ENCODE measurements at places on chromosomes 7 and 10.

DNA sequence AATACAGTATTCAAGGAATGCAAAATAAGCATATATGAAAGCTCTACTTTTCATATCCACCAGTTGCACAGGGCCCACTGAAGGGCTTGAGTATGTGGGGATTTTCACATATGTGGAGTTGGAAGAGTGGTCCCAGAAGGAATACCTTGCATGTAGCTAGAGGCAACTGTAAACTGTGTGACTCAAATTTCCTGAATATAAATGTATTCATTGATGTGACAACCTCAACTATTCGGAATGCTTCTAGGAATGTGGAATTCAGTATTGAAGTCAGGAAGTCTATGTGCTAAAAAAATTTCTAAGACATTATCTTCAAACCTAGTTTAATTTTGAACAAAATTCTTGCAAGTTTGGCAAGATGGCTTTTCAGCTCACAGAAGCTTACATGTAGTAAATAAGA, 695.5 kb upstream of the SEMA3D start:
- no peak for DNase-seq

DNA sequence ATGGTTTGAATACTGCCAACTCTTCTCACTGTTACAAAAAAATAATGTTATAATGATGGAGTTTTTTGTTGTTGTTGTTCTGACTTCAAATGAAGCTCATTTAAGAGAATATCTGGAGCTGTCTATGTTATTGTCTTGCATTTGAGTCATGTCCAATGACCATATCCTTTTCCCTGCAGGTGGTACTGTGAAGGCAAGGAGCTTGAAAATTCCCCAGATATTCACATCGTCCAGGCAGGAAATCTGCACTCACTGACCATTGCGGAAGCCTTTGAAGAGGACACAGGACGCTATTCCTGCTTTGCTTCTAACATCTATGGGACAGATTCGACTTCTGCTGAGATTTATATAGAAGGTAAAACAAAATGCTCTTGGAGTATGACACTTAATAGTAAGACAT, 33.5 kb downstream of the MYPN start:
- no peak for DNase-seq

GRCh38 chr10:2143213-2143835, 406.0 kb upstream of the ADARB2 start:
- no peak for DNase-seq

DNA sequence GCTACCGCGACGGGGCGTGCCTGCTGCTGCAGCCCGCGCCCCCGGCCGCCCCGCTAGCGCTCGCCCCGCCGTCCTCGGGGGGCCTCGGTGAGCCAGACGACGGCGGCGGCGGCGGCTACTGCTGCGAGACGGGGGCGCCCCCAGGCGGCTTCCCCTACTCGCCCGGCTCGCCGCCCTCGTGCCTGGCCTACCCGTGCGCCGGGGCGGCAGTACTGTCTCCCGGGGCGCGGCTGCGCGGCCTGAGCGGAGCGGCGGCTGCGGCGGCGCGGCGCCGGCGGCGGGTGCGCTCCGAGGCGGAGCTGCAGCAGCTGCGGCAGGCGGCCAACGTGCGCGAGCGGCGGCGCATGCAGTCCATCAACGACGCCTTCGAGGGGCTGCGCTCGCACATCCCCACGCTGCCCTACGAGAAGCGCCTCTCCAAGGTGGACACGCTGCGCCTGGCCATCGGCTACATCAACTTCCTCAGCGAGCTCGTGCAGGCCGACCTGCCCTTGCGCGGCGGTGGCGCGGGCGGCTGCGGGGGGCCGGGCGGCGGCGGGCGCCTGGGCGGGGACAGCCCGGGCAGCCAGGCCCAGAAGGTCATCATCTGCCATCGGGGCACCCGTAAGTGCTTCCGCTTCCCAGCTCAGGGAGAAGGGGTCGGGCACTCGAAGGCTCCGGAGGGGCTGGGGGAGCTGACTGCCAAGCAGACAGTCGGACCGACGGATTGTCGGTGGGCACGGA, 761 bp downstream of the PTF1A start:
- DNase-seq: no peak

GRCh38 chr10:19421674-19422073, 373.1 kb downstream of the MALRD1 start:
- no peak for DNase-seq

GRCh38 chr10:28317760-28318159, 14.9 kb upstream of the MPP7 start:
- no peak for DNase-seq

DNA sequence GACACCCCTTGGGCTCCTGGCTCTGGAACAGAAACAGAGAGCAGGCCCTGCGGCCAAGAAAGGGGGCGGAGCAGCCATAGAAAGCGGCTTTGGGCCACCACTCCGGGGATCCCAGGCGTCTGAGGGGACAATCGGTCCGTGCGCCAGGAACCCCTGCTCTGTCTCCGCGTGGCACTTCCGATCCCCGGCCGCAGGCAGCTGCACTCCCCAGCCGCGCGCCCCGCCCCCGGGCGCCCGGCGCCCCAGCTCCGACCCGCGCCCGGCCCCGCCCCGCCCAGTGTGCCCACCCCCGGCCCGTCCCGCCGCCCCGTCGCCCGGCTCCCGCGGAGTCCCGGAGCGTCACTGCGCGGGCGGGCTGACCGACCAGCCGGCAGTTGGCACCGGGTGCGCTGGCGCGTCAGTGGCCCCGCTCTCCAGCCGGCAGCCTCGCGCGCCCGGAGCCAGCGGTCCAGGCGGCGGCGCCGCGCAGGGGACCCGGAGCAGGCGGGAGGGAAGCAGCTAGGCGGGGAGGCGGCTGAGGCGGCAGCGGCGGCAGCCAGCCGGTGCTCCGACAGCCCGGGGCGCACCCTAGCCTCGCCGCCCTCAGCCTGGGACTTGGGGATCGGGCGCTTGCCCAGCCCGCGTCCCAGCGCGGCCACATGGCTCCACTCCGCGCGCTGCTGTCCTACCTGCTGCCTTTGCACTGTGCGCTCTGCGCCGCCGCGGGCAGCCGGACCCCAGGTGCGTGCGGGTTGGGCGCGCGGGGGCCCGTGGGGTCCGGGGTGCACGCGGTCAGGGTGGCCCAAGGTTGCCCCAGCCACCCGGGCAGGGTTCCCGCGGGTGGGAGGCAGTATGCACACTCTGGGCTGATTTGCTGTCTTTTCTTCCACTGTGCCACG, at the start of gene ADAMTS14:
Gene ADAMTS14 (plus strand): TSS at position 342 of the 878 bp plus-strand sequence. CDS start 297 bp downstream, at position 639.
- DNase-seq: no peak

DNA sequence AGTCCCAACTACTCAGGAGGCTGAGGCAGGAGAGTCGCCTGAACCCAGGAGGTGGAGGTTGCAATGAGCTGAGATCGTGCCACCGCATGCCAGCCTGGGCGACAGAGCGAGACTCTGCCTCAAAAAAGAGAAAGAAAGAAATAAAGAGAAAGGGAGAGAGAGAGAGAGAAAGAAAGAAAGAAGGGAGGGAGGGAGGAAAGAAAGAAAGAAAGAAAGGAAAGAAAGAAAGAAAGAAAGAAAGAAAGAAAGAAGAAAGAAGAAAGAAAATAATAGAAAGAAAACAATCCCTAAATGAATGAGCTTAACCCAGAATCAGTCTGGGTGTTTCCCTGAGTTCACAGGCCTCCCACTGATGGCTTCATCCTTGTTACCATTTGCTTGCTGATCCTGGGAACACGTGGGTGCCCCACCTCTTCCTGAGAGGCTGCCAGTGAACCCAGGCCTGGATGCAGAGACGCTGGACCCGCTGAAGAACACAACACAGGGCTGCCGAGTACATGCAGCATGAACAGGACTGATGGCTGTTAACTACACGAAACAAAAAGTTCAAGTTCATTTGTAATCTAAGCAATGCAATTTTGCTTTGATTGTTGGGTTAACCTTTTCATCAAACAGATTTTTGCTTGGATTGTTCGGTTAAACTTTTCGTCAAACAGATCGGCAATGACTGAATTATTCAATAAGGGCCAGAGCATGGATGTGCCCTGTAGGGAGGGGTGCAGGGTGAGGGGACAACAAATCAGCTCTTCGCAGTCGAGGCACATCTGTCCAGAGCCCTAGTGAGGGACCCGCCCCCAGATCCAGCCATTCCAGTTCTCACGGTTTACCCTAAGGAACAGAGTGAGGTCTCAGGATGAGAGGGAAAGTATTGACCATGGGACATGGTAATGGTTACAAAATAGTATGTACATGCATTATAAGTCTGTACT, 11.5 kb downstream of the NPFFR1 start:
- DNase-seq: no peak

GRCh38 chr10:12228851-12229250, 32.9 kb downstream of the CDC123 start:
- no peak for DNase-seq

DNA sequence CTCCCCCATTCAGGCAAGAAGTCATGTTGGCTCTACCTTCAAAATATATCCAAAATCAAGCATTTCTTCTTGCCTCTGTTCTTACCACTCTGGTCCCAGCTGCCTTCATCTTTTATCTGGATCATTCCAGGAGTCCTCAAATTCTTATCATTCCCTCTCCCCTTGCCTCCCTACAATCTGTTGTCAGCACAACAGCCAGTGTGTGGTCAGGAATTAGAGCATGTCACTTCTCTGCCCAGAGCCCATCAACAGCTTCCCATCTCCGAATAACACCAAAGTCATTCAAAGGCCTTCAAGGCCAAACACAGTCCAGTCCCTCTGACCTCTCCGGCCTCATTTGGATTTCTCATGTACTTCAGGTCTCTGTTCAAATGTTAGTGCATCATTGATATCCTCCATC, 70.4 kb downstream of the DENND11 start:
- no peak for DNase-seq

- no peak for DNase-seq
Observed at GRCh38 chr10:98855403-98856189, 380.1 kb downstream of the HPSE2 start.

DNA sequence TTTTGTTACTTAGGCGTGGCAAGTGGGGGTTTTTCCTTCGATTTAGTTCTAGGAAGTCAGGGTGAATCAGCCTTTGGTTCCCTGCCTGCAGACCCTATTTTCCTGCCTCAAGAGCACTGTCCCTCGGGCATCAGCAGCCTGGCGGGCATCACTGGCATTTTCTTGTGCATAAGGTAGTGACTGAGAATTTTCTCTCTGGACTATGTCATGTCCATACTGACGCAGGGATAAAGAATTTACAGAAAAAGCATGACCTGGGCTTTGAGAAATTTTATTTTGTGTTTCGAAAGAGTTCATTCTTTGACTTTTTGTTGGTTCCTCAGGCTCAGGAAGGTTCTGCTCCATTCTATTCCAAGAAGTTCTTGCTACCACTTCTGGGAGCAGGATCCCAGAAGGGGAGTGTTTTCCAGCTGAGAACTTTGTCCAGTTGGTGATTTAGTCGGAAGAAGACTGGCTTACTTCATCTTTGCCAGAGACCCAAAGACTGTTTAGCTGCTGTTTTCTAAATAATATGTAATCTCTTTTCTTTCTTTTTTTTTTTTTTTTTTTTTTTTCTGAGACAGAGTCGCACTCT, 213.9 kb upstream of the SH2B2 start:
- no peak for DNase-seq

GRCh38 chr10:59823751-59824150, 70.5 kb upstream of the MRLN start:
- no peak for DNase-seq

GRCh38 chr10:14299556-14299955, 31.2 kb downstream of the FRMD4A start:
- no peak for DNase-seq

- no peak for DNase-seq
Observed at GRCh38 chr10:55065185-55065584, 264.2 kb upstream of the PCDH15 start.

DNA sequence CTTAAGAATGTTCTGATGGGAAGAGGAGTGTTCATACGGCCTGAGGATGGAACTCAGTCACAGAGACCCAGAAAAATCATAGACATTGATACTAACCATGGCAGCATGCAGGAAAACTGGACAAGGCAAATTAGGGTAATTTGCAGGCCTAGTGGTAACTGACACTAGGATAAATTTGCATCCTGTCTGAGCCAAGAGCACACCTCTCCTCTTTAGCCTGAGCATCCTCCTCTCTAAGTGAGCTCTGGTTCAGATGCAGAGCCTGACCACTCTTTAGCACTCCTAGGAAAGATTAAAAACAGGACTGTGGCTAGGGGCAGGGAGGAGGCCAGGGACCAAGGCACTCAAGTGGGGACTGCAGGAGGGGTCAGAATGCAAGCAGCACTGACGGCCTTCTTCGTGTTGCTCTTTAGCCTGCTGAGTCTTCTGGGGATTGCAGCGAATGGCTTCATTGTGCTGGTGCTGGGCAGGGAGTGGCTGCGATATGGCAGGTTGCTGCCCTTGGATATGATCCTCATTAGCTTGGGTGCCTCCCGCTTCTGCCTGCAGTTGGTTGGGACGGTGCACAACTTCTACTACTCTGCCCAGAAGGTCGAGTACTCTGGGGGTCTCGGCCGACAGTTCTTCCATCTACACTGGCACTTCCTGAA, at the start of gene TAS2R41:
Gene TAS2R41 (plus strand): TSS at position 373 of the 650 bp plus-strand sequence. CDS start 0 bp downstream, at position 373.
- no peak for DNase-seq

- no peak for DNase-seq
Observed at GRCh38 chr10:102675011-102675665, 30.9 kb downstream of the TRIM8 start.

DNA sequence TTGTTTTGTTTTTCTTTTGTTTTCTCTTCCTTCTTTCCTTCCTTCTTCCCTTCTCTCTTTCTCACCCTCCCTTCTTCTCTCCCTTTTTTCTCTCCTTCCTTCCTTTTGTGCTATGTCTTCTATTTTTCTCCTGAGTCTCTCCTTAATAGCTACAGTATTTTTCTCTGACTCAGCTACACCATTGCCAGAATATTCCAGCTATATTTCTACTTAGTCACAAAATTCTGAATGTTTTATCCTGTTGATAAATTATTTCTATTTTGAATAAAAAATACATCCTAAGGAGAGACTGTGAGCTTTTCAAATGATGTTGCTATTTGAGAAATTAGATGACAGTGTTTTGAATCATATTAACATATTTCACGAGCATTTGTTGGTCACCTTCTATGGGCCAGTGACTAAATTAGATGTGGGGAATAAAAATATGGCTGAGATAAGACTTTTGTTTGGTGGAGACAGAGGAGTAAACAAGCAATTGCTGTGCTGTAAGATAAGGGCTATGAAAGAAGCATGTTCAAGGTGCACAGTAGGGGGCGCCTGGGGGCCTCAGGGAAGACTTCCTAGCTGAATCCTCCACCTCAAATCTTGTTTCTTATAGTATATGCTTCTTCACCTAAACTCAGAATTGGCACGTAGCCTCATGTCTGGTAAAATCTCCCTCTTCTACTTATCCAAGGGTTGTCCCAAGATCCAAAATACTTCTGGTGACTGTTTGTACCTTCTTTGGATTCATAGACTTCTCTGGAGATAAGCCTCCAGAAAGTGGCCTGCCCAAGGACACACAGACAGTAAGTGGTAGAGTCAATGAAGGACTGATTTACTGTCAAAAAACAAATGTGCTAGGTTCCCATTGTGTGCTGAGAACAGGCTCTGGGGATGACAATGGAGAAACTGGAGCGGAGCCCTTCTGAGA, 115.5 kb upstream of the CREB5 start:
- peak; percentile 34 for DNase-seq

DNA sequence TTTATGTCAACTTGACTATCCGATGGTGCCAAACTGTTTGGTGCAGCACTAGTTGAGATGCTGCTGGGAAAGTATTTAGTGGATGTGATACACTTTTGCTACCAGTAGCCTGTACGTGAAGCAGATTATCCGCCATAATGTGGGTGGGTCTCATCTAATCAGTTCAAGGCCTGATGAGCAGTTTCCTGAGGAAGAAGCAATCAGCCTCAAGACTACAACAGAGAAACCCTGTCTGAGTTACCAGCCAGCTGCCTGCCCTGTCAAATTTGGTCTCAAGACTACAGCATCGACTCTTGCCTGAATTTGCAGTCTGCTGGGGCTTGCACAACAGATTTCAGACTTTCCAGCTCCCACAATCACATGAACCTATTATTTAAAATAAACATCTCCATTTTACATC, 10.9 kb upstream of the RBP3 start:
- no peak for DNase-seq

Measured in stimulated activated CD4-positive, alpha-beta T cell treated with anti-CD3 and anti-CD28 coated beads, Interleukin-1b, Interleukin-23, amount 100 ng/mL, for 1 hour (primary cell).